ENCODE measurements at places on chromosomes 5 and 9.

DNA sequence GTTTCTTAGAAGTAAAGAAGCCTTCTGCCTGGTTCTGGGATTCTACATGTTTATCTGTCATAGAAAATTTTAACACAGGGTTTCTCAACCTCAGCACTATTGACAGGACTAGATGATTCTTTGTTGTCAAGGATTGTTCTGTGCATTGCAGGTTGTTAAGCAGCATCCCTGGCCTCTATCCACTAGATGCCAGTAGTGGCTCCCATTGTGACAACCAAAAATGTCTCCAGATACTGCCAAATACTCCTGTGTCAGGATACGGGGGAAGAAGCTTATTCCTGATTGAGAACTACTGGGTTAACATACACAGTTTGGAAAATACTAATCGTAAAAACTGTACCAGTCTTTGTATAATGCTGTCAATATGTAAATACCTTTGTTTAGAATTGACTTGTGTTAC lies 167.1 kb downstream of the NIPBL start:
- DNase-seq: no peak

- no peak for DNase-seq
Observed at GRCh38 chr9:109975574-109976295, 195.7 kb downstream of the PALM2AKAP2 start.

DNA sequence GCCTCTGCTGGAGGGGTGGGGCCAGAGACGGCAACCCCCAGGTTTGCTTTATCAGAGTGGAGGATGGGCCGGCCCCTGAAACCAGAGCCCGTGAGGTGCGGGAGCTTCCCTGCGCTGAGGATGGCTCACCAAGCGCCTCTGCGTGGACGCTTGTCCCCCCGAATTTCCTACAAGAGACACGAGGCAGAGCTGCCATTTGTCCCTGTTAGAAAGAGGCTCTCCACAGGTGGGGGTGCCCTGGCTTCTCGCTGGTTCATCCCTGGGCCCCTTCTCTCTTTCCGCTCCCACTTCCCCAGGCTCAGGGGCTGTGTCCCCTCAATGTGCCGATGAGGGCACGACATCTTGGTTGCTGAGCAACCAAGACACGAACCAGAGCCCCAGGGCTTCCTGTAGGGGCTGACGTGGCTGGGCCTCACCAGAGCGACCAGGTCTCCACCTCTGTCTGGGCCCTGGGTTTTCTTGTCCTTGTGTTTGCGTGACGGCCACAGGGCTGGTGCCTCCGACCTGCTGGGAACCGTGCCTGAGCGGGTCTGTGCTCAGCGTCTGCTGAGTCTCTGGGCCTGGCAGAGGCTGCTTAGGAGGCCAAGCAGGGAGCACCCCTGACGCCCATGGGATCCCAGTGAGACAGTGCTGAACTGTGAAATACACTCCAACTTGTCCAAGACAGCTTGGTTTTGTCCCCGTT lies 119.6 kb upstream of the COL5A1 start:
- DNase-seq: no peak

DNA sequence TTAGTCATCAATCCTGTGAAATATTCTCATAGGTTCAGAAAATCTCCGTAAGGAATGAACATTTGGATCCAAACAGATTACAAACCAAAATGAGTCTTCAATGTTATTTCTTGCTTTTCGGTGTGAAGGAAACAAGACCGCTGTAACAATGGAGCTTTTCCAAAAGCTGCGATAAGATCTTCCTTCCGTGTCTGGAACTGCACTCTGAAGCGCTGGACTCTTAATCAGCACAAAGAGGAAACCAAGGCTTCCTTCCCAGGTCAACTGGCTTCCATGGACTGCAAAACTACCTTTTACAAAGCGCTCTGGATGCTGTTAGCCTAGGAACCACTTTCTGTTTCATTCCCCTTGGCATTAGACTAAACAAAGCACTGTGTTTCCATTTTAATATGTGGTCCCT lies 137.9 kb upstream of the BASP1 start:
- no peak for DNase-seq

DNA sequence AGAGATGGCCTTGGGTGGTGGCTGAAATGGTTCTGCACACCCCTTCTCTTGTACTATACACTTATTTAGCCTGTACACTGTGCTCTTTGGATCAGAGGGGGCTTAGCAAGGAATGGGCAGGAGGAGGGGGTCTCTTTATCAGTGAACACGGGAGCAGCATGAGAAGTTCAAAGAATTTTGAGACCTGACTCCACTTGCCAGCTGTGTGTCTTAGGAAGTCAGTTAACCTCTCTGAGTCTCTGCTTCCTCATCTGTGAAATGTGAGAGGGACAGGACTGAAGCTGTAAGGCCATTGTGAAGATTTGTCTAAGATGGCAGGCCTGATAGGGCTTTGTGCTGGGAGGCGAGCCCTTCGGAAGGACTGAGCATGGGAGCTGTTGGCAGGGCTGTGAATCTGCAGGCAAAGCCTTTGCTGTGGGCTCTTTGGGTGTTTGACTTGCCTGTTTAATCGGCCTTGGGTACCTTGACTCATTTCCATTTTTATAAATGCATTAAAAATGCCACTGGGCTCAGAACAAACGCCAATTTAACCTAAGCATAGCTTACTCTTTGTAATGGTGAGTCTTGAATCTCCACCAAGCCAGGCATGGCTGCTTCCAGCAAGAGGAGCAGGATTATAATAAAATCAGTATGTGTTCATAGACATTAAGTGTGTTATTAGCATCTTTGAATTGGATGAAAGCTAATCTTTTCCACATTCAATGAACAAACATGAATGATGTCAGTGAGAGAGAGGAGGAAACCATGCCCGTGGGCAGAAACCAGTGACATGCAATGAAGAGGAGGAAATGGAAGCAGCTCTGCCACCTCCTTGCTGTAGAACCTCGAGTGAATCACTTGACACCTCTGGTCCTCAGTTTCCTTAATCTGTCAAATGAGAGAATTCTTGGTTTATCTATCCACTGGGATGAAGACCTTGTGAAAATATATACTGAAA lies 89.4 kb downstream of the MACROH2A1 start:
- no peak for DNase-seq

DNA sequence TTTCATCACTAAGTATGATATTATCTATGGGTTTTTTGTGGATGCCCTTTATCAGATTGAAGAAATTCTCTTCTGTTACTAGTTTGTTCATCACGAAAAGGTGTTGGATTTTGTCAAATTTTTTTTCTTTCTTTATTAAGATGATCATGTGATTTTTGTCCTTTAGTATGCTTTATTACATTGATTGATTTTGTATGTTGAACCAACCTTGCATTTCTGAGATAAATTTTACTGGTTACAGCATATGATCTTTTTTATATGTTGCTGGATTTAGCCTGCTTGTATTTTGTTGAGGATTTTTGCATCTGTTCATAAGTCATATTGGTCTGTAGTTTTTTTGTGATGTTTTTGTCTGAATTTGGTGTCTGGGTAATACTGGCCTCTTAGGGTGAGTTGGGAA lies 42.8 kb downstream of the RAD23B start:
- DNase-seq: no peak

DNA sequence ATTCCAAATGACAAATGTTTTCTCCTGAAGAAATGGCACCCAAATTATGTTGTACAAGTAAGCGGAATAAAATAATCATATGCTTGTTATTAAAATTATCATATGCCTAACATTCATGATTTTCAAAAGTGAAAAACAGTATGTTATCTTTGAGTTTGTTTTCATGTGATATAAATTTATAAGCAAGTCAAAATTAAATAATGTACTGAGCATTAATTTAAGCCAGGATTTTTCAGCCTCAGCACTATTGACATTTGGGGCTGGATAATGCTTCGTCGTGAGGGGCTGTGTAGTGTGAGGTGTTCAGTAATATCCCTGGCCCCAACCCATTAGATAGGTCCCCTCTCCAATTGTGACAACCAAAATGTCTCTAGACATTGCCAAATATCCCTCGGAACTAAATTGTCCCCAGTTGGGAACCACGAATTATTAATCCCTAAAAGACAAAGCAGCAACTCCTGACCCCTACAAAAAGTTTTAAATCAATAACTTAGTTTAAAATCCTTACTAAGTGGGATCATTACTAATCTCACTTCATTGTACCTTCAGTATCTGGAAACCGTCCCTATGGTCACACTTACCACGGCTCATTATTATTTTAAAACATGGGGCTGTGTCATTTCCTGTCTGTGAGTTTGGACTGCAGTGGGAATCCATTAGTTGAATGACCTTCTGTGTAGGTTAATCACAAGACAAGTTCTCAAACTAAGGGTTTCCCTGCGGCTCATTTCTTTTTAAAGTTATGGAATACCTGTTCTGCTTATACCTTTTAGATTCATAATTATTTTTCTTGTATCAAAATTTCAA lies 1.3 kb upstream of the NNT start:
- peak; percentile 59 for DNase-seq

DNA sequence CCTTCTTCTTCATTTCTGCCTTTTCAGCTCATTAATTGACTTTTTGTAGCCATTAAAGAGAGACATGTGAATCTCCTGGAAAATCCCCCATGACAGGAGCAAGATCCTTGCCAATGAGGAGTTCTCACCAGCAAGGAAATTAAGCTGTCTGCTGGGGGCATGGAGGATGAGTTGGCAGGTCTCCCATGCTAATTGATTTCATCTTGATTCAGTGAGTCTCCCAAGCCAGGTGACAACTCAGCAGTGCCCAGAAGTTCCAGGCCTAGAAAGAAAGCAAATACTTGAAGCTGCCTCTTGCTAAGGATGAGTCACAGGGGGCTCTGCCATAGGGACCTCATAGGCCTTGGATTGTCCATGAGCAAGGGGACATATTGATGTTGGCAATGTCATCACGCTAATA lies 30.0 kb upstream of the ADRA1B start:
- DNase-seq: no peak

GRCh38 chr5:95623706-95624105 lies 3.8 kb downstream of the GPR150 start:
- DNase-seq: no peak

DNA sequence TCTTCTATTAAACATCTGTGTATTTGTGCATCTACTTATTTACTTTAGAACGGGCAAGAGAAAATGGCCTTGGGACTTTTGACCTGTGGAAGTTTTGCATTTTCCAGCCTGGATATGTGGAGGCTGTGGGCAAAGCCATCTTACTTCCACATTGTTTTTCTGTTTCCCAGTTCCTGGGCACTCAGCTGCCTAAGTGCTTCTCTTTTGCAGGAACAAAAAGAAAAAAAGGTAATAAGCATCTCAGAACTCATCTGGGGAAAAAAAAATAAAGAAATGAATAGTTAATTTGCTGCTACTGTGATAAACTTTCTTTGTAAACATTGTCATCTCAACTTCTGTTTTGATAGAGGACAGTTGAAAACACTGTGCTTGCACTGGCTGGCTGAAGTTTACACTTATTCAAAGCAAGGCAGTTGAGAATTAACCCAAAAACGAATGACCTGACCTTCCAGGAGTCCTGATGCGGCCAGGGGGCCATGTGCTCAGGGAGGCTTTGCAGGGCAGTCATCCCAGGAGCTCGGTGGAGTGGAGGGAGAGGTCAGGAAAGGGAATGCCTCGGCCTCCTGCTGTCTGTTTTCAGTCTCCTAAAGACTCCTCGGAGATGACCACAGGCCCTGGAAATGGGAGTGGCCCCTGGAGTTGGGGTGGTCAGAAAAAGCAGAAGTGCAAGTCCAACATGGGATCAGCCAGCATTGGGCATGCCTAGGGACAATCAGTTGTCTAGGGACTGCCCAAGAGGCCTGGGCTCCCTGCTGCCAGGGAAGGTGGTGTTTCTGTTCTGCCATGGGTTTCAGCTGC lies 75.5 kb downstream of the RAI14 start:
- no peak for DNase-seq

DNA sequence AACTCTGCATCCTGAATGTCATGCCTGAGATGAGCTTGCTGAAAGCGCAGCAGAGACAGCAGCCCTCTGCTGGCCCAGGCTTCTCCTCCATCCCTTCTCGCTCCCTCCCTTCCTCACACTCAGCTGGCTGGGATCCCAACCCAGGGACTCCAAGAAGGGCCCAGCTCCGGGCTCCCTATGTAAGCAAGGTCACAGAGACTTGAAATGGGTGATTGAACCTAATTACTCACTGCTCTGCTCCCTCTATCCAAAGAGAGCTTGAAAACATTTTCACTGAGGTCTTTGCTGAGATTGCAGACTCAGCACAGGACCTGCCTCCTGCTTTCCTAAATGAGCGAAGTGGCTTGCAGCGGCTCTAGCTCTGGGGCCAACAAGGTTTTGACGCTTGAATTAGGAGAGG lies 42.8 kb downstream of the RAPGEF1 start:
- peak; percentile 72 for DNase-seq

GRCh38 chr5:150486402-150487198 lies 21.3 kb upstream of the NDST1 start:
- peak; percentile 94 for DNase-seq

DNA sequence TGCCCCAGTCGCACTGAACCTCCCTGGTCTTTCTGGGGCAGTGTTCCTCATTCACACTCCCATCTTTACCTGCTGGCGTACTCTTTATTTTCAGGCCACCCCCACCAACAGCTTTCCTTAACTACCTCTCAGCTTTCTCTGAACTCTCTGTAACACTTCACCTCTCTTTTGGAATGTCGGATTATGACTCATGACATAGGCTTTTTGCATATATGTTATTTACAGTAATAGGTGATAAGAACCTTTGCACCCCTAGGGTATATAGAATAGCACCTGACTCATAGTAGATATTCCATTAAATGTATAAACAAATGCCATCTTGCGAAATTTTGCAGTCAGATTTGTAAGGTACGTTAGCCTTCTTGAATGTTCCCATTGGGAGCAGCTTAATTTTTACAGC lies 52.9 kb upstream of the MIER3 start:
- DNase-seq: no peak

GRCh38 chr9:114994768-114995167 lies 64.4 kb upstream of the TNFSF8 start:
- no peak for DNase-seq

GRCh38 chr5:21678526-21678925 lies 1174.6 kb downstream of the CDH12 start:
- DNase-seq: no peak

DNA sequence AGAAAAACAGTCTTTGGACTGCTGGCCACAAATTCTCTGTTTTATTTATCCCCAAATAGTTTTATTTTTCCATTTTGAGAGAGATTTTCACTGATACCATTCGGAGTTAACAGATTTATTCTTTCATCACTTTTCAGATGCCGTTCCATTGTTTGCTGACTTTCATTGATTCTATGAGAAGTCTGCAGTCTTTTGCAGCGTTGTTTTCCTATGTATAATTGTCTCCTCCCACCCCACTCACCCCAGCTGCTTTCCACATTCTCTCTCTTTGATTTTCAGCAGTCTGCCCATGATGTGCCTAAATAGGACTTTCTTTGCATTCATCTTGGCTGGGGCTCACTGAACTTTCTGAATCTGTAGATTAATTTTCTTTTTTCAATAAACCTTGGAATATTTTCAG lies 107.6 kb downstream of the C9orf50 start:
- DNase-seq: no peak

GRCh38 chr9:126745574-126746411 lies 59.0 kb upstream of the ZBTB43 start:
- DNase-seq: no peak

DNA sequence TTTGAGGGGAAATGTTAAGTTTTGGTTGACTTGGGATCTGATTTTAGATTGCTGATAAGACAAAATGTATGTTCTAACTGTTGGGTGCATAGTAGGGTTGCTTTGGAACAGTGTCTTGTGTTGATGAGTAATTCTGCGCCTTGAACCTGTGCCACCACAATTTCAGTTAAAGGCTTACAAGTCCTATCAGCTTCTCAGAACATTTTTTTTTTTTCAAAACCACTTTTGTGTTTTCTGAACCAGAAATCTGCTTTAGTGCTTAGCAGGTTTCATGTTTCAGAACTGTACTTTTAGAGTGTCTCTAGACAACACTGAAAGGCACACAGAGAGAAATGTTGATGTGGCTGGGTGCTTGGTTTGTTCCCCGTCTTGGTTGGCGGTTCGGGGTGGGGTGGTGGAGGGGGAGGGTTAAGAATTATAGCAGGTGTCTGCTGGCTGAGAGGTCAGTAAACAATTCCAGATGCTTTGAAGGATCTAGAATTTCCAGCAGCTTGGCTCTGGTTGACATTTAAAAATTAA lies 84.6 kb downstream of the ANKRD55 start:
- no peak for DNase-seq

All from eye (tissue), 1 donor.